ENCODE measurements at places on chromosomes 4 and X.

DNA sequence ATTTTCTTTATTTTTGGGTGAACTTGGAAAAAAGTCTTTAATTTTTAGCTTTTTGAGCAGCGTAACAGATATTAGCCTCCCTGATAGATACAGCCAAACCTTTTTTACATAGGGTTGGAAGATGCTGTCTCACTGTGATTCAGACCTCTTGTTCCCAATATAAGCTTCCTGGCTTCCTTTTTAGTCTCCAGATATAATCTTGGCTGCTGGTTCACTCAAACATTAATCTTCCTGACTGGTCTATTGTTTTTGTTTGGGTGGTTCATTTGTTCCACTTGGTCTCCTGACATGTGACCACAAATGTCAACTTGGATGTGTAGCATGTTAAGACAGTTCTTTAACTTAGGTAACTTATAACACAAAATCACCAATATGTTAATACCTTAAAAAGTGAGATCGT lies 23.0 kb downstream of the RPA4 start:
- no peak for DNase-seq

- no peak for DNase-seq
Measured at GRCh38 chr4:5416637-5417036, 291.7 kb downstream of the EVC2 start.

DNA sequence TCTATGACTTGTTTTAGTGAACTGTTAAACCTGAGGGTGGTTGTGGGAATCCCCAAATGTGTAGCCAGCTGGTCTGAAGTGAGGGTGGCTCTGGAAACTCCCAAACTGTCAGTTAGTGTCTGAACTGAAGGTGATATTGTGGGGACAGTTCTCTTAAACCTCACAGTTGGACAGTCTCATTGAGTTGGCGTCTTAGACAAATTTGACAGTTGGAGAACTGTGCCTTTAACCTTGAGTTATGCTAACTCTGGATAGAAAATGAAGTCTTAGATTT lies 20.7 kb upstream of the CTSO start:
- DNase-seq, result no peak

DNA sequence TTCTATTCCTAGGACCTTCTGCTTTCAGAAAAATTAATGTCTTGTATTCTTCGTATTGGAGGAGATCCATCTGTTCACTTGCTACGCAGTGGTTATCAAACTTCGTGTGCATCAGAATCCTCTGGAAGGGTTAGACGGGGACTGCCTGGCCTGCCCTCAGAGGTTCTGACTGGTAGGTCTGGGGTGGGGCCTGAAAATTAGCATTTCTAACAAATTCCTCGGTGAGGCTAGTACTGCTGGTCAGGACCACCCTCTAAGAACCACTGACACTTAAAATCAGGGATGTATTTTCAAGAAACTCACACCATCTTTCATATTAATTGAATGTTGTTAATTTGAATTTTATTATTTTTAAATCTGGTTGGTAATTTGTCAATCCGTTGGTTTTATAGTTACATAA lies 63.0 kb downstream of the MAPK10 start:
- no peak for DNase-seq

DNA sequence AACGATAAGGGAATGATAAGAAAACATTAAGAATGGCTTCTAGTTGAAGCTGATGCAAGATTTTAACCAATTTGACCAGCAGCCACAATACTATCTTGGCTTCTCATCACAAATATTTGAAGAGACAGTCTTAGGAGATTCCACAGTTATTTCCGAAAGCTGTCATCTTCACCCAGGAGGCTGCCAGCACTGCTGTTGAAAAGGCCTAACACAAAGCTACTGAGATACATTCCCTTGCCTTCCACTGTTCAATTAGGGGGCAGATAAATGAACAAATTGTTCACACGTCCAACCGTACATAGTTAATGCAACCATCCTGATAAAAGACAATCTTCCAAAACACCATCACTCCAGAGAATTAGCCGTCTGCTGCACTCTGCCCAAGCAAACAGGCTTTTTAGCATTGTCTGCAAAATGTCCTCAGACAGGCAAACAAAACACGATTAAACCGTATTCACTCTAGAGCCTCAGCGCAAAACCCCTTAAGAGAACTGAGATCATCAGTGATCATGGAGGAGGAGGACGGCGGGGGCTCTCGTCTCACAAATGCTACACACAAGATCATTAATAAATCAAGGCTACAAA lies 189.8 kb upstream of the PSAPL1 start:
- DNase-seq, result no peak

- DNase-seq, result no peak
Measured at GRCh38 chrX:38675856-38676255, 114.5 kb downstream of the TSPAN7 start.

GRCh38 chrX:41671082-41671481 lies 17.7 kb upstream of the GPR34 start:
- no peak for DNase-seq

- DNase-seq, result no peak
Measured at GRCh38 chr4:184815046-184815877, 10.5 kb downstream of the ACSL1 start.

DNA sequence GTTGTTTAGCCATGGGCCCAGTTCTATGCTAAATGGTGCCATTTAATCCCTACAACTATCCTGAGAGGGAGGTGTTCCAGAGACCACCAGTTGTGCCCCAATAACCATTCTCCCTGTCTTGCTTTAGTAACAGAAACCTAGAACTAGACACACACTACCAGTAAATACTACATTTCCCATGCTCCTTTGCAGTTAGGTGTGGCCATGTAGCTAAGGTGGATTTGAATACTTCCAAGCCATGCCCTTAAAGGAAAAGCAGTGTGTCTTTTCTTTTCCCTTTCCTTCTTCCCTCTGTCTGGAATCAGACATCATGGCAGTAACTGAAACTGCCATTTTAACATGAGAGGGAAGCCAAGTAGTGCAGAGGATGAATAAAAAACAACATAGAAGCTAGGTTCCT lies 90.9 kb upstream of the TMEM33 start:
- no peak for DNase-seq

DNA sequence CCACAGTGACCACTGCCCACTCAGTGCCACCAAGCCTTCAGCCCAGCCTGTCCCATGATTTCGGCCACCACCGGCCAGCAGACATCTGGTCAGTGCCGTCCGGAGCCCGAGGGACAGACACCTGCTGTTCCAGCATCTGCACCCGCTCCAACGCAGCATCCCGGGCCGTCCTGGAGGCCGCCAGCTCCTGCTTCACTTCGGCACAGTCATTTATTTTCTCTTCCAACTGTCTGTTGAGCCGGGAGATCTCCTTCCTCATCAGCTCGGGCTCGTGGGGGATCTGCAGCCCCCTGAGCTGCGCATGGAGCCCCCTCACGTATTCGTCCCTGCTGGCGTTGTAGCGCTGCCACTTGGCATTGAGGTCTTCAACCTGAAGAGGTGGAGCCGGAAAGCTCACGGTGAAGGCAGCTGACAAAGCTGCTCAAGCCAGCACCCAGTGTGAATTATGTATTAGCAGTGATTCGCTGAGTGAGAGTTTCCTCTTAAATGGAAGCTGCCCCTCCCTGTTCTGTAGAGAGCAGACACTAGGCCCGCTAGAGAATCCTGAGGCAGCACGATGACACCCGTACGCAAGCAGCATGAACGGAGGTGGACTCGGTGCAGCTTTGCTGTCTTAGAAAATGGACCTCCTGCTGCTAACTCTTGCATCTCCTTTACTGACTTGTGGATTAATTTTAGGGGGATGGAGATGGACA lies 11.4 kb downstream of the TNIP2 start:
- no peak for DNase-seq

GRCh38 chrX:114583646-114584374 lies at the start of gene HTR2C:
TSS of gene HTR2C (plus strand) at chrX:114584086. CDS start at chrX:114726937, 142,851 bp downstream.
- DNase-seq, result no peak

DNA sequence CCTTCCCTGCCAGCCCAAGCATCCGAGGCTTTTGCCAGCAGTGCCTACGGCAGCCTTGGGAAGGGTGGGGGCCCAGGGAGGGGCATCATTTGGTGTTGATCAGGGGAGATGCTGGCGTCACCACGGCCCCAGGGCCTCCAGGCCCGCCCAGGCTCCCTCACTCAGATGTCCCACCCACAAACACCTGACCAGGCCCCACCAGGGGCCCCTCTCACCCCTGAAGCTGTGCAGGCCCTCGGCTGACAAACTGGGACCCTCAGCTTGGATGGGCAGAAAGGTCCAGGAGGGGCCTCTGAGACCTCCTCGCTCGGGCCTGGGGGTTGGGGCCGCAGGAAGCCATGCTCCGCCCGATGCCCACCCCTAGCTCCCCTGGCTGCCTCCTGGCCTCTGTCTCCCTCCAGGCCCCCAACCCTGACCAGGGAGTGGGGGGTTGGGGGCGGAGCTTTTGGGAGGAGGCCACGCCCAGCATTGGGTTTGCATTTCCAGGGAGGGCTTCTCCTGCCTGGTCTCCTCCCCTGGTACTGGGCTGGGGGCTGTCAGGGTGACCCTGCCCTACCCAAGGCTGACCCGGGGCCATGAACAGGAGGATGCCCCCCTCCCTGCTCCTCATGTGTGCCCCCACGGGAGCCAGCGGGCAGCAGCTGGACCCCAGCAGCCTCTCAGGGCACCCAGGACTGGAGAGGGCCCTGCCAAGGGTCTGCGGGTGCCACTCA lies 33.4 kb upstream of the SPON2 start:
- DNase-seq, result peak; percentile 9

DNA sequence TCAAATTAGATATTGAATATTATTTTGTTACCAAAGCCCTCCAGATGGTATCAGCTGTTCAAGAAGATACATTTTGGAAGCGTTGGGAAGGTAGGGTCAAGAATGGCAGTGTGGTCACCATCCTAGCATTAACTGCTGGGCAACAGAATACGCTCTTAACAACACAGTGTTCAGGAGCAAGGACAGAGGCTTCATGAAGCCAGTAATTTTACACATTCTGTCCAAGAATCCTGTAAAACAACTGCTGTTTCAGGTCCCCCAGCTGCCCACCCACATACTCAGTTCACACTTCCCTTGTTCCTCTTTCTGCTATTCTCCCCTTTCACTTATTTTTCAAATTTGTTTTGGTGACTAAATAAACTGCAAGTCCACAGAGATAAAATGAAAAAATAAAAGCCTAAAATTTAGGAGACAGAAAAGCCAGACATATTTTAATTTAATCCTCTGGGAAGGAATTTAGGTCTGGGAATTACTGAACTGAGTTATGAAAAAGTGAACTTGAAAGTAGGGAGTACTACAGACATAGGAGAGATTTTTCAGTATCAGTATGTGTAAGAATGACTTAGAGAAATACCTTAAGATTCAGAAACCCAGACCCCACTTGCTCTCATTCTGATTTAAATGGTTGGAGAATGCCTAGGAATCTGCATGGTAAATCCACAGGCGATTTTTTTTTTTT lies 406.7 kb downstream of the MAPK10 start:
- no peak for DNase-seq

- no peak for DNase-seq
Measured at GRCh38 chr4:40066651-40067050, 10.0 kb downstream of the N4BP2 start.

GRCh38 chr4:101155945-101156344 lies 191.4 kb downstream of the PPP3CA start:
- DNase-seq, result no peak

- no peak for DNase-seq
Measured at GRCh38 chr4:25345744-25346143, 31.3 kb upstream of the ANAPC4 start.

DNA sequence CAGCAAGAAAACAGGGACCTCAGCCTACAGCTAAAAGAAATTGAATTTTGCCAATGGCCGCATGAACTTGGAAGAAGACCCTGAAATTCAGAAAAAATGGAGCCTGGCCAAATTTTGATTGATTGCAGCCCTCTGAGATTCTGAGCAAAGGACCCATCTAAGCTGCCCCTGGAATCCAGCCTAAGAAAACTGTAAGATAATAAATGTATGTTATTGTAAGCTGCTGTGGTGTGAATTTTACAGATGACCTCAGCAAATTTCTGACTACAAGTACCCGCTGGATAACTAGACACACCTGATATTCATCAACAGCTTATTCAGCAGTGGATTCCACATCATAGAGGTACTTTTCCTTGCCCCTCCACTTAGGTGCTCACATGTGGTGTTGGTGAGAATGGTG lies 119.5 kb upstream of the EPHA5 start:
- no peak for DNase-seq

- DNase-seq, result no peak
Measured at GRCh38 chr4:93368968-93369367, 459.6 kb upstream of the ATOH1 start.

DNA sequence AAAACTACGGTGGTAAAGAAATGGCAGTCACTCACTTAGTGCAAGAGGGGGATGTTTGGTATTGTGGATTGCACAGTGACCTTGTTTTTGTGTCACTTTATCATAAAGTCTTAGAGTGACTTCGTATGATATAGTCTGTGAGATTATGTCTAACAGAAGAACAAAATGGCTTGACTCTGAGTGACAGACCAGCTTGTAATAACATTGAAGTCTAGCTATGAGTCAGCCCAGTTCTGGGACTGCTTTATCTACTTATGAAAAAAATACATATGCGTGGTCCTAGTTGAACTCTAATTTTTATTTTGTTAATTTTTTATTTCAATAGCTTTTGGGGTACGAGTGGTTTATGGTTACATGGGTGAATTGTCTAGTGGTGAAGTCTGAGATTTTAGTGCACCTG lies 20.0 kb downstream of the DCLK2 start:
- no peak for DNase-seq

DNA sequence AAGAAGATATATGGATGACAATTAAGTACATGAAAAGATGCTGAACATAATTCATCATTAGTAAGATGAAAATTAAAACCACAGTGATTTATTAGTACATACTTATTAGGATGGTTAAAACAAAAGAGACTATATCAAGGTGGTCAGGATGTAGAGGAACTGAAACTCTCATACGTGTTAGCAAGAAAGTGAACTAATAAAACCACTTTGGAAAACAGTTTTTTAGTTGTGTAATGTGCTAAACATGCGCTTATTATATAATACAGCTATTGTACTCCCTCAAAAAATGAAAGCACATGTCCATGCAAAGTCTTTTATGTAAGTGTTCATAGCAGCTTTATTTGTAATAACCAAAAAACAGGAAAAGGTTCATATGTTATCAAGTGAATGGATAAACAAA lies 89.9 kb upstream of the KCTD8 start:
- DNase-seq, result no peak

- no peak for DNase-seq
Measured at GRCh38 chr4:54359919-54360650, 131.0 kb downstream of the PDGFRA start.

GRCh38 chr4:184074677-184075388 lies 142.8 kb downstream of the ENPP6 start:
- no peak for DNase-seq

DNA sequence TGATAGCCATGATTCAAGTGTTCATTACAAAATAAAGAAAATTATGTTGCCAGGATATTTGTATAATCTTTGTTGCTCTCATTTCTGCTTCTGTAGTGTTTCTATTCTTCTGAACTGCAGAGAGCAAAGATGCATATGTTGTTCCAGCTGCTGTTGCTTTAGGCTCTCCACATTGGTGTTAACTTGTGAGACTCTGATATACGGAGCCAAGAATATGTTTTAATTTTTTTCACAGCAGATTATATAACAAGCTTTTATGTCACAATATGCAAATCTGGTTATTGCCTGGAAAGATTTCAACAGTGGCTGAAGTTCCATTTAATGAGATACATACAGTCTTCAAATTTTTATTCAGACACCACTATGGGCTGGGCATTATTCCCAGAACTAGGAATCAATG lies 655.0 kb downstream of the GRXCR1 start:
- no peak for DNase-seq
